ENCODE measurements at places on chromosomes 2 and 18.

- DNase-seq: no peak
Observed at GRCh38 chr2:239870276-239870675, 154.9 kb downstream of the NDUFA10 start.

GRCh38 chr2:42443718-42444399, 49.9 kb downstream of the KCNG3 start:
- no peak for DNase-seq

DNA sequence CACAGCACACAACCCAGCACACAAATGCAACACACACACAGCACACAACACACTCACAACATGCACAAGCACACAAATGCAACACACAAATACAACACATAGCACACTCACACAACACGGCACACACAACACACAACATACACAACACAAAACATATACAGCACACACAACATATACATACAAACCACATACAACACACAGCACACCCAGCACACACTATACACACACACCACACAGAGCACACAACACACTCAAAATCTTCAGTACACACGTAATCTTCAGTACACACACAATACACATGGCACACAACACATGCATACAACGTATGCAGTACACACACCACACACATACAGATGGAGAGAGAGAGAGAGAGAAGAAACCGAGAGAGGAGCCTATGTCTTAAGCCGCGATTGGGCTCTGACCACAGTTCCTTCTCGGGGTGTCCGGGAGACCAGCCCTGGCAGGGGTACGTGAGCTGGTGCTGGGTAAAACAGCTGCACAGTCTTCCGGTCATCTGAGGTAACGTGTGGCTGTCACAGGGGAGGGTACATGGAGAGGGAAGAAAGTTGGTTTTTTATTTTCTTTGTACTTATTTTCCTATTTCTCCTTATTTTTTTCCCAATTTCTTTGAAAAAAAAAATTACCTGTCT, 25.1 kb downstream of the POU3F3 start:
- DNase-seq: no peak

GRCh38 chr18:55228191-55228590, 268.9 kb upstream of the CCDC68 start:
- no peak for DNase-seq

DNA sequence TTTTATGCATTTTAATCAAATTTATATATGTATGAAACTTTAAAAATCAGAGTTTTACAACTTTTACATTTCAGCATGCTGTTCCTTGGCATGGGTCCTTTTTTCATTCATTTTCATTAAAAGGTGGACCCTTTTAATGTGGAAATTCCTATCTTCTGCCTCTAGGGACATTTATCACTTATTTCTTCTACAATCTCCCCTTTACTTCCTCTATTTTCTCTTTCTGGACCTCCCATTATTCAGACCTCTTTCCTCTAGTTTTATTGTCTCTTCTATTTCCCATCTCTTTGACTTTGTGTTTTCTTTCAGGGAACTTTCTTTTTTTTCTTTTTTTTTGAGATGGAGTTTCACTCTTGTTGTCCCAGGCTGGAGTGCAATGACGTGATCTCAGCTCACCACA, 5.7 kb downstream of the PROC start:
- no peak for DNase-seq

DNA sequence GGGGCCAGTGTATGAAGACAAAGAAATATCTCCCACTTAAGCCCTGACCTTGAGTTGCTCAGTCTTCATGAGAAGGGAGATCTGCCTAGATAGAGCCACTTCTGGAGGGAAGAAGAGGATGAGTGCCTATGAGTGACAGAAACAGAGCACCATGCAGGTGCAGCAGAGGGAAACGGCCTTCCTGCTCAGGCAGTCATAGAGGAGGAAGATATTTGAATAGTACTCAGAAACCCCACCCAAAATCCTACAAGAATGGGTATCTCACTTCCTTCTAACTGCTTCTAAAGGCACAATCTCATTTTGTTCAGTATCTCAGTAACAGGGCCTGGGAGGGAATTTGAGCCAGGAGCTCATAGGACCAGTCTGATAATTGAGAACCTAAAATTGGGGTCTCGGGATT, 339.3 kb downstream of the ALK start:
- no peak for DNase-seq

DNA sequence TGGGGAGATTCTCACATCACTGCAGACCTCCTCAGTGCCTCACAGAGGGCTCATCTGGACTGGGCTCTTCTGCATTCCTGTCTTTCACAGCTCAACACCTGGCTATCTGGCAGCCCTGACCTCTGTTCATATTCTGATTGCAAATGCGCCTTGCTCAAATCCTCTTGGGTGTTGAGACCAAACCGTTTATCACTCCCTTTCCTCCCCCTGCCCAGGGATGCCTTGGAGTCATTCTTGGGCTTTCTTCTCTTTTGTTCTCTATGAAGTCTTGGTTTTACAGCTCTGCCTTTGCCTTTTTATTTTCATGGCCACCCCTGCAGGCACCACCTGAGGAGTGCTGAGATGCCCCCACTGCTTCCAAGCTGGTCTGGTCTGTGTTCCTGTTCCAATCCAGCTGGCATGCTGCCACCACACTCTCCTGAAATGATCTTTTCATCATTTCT, 26.3 kb downstream of the TUBB6 start:
- no peak for DNase-seq

DNA sequence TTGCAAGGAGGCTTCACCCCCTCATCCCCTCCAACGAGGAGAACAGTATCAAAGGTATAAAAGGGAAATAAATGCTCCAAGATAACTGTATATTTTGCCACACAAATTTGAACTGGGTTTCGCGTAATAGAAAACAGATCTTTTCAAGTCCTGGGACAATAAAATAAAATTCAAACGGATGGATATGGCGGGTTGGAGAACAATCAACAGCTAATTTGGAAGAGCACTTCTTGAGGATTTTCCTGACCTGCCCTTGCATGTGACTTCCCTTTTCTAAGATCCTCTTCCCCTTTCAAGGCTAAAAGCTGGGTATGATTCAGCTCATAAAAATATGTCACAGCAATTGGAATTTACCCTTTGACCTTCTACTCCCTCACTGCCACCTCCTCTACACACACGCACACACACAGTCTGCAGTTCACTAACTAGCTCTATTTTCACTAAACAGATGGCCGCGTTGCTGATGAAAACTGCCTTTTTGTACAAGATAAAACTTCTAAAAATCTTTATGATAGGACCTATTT, 386.9 kb downstream of the FIGN start:
- DNase-seq: no peak

DNA sequence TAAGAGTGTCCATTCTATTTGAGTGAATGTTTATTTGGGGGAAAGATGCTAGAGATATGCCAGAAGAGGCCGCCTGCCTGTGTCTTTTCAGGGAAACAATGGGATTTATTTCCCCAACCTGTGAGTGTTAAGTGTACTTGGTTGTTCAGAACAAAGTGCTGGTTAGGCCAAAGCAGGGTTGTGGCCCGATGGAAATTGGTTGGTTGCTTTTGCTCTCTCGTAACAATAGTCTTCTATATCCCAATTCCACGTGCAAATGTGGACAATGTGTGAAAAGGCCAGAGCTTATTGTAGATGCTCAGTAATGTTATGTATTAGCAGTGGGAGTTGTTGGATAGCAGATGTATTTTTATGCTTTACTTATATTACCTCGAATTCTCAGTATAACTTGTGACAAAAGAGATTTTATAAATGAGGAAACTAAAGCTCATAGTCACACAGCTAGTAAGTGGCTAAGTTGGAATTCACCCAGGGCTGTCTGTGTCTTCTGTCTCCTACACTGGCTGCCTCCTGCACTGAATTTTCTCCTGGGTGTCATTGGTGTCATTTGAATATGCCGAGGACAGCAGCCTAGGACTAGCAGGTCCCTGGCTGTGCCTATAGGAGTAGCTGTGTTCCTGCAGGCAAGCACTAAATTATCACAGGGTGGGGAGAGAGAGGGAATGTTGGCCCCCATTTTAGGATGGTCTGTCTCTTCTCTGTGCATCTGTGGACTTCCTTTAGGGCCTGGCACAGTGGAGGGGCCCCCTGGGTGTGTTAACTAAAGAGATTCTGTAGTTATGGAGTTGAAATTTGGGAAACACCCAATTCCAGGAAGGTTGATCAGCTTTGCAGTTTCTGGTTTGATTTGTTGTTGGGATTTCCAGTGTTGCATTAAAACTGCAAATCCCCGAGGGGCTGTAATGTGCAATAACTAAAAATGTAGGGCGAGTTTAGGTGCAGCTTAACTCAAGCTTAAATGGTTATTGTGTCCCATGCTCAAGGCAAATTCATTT, 21.6 kb downstream of the GPD2 start:
- DNase-seq: no peak

DNA sequence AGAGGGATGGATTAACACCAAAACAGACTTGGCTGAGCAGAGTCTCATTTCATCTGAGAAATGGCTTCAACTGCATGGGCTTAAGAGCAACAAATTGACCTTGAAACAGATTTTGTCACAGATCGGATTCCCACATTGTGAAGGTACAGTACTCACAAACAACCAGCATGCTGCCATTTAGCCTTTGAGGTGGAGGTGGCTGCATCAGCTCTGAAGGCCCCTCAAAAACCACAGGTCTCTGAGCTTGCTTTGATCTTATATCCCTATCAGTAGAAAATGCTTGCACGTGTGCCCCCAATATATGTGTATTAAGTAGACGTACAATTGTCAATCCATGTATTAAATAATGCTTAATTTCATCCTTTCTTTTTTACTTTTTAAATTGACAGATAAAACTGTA, 6.2 kb downstream of the VWA3B start:
- no peak for DNase-seq

- no peak for DNase-seq
Observed at GRCh38 chr18:76145521-76146376, 349.3 kb downstream of the ZNF516 start.

GRCh38 chr2:45014016-45014702, 4.9 kb upstream of the SIX2 start:
- no peak for DNase-seq

DNA sequence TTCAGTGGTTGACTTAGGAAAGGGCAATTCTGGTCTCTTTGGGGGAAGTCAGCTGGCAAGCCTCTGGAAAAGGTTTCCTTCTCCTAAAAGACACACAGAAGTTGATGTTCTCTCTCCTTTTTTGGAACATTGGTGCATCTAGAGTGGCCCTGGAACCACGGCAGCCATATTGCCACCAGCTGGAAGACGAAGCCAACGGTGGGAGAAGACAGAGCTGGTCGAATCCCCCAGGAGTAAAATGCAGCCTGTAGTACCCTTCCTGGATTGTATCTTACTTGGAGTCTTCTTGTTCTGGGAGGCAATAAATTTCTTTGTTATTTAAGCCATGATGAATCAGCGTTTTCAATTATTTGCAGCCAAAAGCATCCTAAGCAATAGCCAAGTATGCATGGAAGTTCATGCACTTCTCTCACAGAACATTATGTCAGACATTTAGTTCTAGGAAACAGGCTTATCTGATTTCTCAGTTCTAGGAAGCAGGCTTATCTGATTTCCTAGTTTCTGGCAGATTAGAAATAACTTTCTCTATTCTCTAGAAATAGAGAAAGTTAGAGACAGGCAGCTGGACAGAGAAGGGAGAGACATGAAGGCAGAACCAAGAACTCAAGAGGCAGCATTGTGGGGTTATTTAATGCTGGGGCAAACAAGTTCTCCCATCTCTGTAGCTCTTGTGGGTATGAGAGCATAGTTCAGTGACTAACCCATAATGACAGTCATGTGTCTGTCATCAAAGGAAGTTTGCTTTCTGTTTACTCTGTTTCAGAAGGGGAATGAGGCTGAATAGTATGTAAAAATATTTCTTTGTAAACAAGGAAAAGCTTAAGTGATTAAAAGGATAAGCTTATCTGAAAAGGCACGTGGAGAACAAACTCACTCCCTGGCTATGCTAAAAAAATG, 40.5 kb upstream of the NABP1 start:
- DNase-seq: peak; percentile 27

DNA sequence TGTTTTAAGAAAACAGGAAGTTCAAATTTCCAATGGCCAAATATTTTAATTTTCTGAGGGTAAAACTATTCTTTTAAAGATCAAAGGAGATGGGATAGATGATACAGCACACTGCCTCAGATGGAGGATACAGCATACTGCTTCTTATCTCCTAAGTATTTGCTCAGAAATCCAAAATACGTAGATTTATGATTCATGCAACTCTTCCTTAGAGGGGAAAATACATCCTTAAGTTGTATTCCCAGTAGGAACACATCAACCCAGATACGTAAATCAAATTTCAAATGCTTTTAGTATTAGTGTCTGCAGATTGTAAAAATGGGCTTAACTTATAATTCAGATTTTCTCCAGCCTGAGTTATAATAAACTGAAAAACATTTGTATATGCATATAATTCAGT, 235.2 kb downstream of the ZNF385B start:
- no peak for DNase-seq

DNA sequence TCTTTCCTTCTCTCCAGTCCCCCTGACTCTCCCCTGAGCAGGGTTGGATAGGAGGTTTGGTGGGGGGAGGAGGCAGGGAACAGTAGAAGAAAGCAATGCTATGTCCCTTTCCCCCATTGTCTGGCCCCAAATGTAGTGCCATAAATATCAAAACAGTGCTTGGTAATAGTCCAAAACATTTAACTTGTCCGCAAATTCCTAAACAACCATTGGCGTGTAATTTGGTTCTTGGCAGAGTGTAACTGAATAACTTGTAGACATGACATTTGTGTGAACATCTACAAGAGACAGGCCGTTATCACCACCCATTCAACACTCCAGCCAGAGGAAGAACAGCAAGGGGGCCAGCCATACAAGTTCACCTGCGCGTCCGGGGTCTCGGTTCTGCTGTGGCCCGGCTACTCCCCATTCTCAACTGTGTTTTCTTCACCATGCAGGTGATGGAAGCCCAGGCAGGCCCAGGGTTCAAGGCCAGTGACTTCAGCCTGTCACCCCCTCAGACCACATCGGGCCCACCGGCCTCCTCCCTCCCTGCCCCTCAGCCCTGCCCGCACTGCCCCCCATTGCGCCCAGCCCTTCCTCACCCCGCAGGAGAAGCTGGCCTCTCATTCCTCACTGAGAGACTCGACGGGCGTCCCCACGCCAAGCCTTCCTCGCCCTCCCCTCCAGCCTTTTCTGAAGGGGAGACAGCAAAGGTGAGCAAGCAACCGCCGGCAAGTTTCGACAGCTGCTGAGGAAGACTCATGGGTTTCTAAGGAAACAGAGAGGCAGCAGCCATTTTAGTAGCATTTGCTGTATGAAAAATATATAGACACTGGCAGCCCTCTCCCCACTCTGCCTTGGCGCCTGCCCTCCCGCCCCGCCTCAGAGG, 699 bp upstream of the RAPGEF4 start:
- no peak for DNase-seq

DNA sequence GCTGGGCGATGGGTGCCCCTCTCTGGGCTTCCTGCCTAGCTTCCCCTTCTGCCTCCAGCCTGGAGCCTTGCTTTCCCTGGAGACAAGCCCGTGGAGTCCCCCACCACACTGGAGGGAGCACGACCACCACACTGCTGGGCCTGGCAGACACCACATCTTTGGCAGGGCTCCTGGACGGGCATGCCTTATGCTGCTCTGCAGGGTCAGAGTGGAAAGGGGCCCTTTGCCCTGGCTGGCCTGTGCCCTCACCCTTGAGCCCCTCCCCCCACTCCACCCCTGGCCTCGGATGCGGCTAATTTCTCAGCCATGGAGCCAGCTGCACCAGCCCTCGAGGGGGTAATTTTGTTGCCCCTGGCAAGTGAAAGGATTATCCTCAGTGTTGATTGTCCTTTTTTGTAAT, 194.5 kb downstream of the LOXHD1 start:
- DNase-seq: no peak

Measured in CMK (cell line).